ENCODE measurements at places on chromosomes 12 and 14. TPM values are rescaled to one million over a fixed set of nuclear protein-coding genes. Genes with fewer than 3 reads are reported as not detected.

Gene CIROP
- 4.6 TPM for total RNA-seq

Gene MYL2
- total RNA-seq = not detected

Gene ITGB7
- 1.4 TPM for total RNA-seq

Gene ALDH1L2
- total RNA-seq = 21.1 TPM

Gene C12orf50
- total RNA-seq = not detected

Gene MLF2
- 95.8 TPM for total RNA-seq

Gene MRPL51
- total RNA-seq = 115 TPM

Gene P3H3
- 72.0 TPM for total RNA-seq

Gene A2M
- total RNA-seq = 10.1 TPM

Gene LRRC43
- 1.6 TPM for total RNA-seq

Gene BTBD7
- 16.9 TPM for total RNA-seq

Measured in bronchial smooth muscle cell (primary cell).